ENCODE measurements at places on chromosomes 11 and 22.

DNA sequence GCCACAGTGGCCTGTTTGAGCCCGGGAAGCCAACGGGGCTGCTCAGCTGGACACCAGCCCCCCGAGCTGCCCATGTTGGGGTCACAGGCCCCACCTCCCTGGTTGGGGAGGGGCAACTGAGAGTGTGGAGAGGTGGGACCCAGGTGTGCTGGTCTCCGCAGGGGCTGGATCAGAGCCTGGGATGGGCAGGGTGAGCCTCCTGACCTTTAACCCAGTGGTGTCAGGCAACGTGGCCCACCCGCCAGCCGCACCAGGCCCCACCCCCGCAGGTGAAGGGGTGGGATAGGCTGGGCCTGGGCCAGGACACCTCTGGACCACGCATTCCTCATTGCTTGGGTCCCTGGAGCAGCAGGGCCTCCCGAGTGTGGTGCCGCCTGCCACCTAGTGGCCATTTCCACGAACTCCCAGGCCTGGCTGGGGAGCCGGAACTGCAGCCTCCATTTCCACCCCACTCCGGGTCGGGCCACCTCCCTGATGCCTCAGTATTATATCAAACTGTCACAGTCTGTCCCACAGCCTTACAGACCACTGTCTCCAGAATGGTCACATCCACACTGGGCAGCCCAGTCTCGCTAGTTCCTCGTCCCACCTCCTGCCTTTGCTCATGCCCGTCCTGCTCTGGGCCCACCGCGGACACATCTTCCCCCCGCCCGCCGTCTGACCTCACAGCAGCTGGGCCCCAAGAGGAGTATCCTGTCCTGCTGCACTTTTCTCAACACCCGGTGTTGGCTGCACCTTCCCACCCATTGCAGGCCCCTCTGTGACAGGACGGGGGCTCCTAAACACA lies 13.3 kb upstream of the PPP6R3 start:
- DNase-seq = peak; percentile 59

GRCh38 chr11:35363854-35364780 lies 55.2 kb downstream of the SLC1A2 start:
- DNase-seq = no peak

GRCh38 chr22:18154821-18155390 lies 4.9 kb downstream of the USP18 start:
- DNase-seq = no peak

GRCh38 chr11:99154277-99154676 lies 133.5 kb downstream of the CNTN5 start:
- no peak for DNase-seq

GRCh38 chr11:117525866-117526542 lies 198.3 kb downstream of the CEP164 start:
- no peak for DNase-seq

DNA sequence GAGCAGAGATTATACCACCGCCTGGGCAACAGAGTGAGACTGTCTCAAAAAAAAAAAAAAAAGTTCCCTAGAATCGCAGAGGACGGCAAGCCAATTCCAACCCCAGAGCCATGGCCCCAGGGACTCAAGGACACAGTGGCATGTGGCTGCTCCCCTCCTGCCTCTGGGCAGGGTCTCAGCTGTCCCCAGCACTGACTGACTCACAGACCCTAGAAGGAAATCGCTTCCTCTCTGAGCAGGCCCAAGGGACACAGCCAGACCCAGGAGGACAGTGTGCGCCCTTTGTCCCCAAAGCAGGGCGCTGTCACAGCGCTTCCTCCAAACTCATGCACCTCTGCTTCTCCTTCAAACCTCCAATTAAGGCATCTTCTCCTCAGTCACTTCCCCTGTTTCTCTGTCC lies 2.3 kb downstream of the PACSIN3 start:
- DNase-seq = no peak

- DNase-seq = no peak
These were observed 50.2 kb downstream of the ARHGAP32 start for GRCh38 chr11:129141748-129142523.

- no peak for DNase-seq
These were observed 354.1 kb downstream of the NTM start for GRCh38 chr11:131724436-131724975.

- no peak for DNase-seq
These were observed 60.4 kb upstream of the UBASH3B start for GRCh38 chr11:122594986-122595645.

GRCh38 chr11:93861808-93862207 lies 11.4 kb upstream of the VSTM5 start:
- no peak for DNase-seq

DNA sequence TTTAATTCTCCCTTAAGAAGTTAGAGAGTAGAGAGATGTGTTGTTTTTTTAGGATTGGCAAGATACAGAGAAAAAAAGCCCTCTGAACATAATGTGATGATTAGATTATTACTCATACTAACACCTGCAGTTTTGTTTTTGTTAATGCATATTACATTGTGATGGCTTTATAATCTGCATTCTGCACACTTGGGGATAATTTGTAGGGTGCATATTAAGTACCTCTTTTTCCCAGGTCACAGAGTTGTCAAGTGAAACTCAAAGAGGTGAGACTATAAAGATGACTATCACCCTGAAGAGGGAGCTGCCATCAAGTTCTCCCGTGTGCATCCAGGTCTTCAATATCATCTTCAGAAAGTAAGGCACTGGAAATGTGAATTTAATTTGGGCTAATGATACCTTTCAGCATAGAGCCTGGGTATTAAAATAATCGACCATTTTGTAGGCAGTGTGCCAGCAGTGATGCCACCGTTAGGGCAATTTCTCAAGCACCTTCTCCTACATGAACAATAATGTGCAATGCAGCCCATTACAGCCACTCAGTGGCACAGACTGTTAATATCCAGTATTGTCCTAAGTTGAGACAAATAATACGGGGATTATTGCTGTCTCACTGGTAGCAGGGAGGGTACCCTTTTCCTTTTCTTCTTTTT lies 16.2 kb downstream of the PIWIL4 start:
- DNase-seq = no peak

- DNase-seq = no peak
These were observed 53.5 kb downstream of the MCAM start for GRCh38 chr11:119263352-119263940.

DNA sequence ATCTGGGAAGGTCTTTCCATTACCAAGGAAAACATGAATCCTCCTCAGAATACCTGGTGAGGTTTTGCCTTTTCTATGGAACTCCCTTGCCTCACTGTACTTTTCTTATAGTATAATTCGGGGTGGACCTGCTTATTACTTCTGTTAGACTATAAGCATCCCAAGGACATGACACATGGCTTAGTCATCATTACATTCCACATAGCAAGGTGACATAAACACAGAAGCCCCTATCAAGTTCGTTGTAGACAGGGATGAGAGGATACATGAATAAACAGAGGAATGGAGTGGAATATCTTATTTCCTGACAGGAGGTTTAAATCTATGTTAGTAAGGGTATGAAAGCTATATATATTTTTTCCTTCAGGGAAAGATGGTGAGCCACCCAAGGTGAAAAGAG lies 532.2 kb upstream of the CCDC90B start:
- DNase-seq = no peak

DNA sequence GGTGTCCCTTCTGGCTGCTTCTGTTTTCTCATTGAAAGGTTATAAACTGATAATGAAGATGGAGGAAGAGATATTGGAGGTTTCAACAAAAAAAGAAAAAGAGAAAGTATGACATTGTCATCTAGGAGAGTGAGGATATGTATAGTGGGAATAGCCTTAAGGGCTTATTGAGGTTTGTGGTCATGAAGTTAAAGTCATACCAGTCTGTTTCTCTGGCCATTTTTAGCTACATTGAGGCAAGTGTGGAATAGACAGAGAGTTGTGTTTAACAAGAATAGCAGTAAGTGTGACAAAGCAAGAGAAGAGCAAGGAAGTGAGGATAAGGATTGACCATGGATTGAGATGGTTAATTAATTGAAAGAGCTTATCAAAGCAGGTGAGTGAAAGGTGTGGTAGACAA lies 110.4 kb downstream of the ELP4 start:
- DNase-seq = no peak

DNA sequence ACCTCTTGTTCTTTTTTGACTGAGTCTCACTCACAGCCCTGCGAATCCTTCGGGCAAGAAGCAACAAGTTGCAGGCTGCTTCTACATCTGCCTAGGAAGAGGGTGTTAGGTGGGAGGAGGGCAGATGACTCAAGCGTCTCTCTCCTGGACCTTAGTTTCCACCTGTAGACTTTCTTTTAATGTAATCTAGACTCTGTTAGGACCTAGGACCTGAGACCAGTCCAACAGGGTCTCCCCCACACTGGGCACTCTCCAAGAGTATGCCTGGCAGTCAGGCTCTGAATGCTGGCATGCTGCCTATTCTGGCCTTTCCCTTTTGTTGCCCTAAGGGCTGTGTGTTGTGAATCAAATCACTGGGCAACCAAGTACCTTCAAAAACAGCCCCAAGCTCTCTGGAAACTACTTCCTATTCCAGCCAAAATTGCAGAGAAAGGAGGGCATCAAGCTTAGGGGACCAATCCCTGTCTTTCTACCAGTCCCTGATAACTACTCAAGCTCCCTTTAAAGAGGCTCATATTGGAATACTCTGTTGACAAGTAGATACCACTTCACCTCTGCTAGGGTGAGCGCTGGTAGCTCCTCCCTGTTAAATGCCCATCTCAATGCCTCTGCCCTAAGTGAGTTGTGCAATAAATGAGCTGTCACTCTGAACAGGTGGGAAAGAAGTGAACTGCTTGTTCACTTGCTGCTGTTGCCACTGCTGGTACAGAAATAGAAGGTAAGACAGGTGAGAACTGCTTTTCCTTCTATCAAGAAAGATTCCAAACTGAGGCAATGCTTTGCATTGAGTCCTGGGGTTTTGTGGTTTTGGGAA lies at the start of gene BBOX1:
TSS of gene BBOX1 (plus strand) at position 514 of the 814 bp plus-strand sequence. CDS start 14,616 bp downstream, outside the sequence.
- DNase-seq = no peak

DNA sequence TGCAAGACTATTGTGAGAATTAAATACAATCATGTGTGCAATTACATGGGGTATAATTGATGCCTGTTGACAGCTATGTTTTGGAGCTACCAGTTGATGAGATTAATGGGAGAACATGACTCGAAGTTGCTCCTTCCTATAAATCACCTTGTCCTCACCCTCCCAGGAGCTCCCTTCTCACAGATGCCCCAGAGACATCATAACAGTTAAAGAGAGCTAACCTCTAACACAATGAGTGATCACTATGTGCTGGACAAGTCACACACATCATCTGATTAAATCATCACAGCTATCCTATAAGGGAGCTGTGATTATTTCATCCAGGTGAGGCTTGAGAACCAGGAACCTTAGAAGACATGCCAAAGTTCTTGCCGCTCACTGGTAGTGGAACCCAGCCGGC lies 394.2 kb downstream of the NTM start:
- no peak for DNase-seq

GRCh38 chr11:10396771-10397170 lies 58.3 kb upstream of the AMPD3 start:
- DNase-seq = no peak

DNA sequence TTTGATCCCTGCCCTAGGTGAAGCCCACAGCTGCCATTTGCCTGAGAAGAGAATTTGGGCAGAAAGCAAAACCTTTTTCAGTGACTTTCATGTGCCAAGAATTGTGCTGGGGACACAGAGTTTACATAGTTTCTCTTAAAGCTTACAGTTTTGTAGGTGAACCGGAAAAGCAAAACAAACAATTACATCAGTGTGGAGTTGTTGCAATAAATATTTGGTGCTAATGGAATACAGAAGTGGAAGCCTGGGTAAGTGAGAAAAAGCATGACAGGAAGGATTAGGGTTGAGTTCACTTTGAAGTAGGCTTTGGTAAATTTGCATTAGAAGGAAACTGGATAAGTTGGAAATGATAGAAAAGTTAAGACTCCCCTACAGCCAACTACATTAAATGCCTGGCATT lies 82.7 kb downstream of the RASSF10 start:
- no peak for DNase-seq

DNA sequence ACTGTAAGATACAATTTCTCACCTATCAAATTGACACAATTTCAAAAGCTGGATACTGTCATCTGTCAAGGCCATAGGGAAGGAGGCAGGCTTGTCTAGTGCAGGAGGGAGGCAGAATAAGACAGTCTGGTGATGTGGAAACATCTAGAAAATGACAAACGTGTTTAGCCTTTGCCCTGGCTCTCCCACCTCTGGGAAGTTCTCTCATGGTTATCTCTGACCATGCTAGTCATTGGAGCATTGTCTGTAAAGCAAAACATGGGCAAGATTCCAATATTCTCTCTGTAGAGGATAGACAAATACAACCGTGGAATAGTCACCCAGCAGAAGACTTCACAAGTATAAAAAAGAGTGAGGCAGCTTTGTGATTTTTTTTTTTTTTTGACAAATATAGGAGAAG lies 9.1 kb upstream of the SERHL2 start:
- DNase-seq = no peak

- DNase-seq = no peak
These were observed 2.2 kb upstream of the VPS11 start for GRCh38 chr11:119065369-119065768.

GRCh38 chr22:37931893-37932389 lies 21.5 kb downstream of the C22orf23 start:
- DNase-seq = no peak

- no peak for DNase-seq
These were observed 29.8 kb downstream of the SREBF2 start for GRCh38 chr22:41862530-41863266.

DNA sequence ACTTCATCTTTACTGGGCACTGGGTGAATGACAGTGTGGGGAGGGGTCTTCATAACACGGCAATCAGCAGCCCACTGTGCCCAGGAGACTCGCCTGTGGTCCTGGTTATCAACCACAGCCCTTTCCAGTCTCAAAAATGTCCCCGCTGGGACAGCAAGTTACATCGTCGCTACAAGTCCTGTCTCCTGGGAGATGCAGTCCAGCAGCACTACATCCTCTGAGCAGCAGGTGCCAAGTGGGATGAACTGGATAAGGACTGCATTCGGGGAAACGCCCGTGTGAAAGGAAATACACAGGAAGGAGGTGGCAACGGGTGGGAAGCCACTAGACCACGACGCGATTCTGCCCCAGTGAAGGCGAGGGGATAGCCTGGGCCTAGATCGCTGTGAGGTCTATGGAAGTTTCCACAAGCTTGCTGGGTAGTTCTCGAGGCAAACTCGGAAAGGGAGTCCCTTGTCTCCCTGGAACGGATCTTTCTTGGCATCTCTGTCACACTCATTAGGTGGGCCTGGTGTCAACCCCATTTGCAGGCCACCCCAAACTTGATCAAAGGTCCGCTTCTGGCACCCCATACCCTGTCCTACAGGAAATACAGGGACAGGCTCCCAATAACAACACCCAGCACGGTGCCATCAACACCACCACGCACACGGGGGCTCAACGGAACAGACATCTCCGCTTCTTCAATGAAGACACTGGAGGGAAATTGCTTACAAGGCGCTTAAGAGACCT lies 4.4 kb downstream of the ASCL2 start:
- DNase-seq = no peak

GRCh38 chr11:69088676-69089146 lies 40.0 kb downstream of the TPCN2 start:
- peak; percentile 17 for DNase-seq

DNA sequence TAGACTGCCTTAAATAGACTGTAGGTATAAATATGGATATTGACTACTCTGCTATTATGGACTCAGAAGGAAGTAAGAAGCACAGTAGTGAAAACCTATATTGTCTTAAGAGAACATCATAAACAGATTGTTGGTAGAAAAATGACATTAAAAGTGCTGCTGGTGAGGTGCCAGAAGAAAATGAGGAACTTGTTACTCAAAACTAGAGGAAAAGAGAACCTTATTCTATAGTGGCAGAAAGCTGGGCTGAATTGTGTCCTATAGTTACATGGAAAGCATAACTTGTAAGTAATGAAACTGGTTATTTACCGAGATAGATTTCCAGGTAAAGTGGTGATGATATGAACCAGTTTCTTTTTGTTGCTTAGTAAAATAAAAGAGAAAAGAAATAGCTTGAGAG lies 109.7 kb upstream of the CTSC start:
- DNase-seq = no peak
